Activated naive CD4-positive, alpha-beta T cell treated with Interleukin-2 at 50 U/mL for 16 hours (primary cell): ENCODE measurements at places on chromosomes 3 and 15.

GRCh38 chr15:33152502-33153109, 41.9 kb downstream of the FMN1 start:
- no peak for DNase-seq

DNA sequence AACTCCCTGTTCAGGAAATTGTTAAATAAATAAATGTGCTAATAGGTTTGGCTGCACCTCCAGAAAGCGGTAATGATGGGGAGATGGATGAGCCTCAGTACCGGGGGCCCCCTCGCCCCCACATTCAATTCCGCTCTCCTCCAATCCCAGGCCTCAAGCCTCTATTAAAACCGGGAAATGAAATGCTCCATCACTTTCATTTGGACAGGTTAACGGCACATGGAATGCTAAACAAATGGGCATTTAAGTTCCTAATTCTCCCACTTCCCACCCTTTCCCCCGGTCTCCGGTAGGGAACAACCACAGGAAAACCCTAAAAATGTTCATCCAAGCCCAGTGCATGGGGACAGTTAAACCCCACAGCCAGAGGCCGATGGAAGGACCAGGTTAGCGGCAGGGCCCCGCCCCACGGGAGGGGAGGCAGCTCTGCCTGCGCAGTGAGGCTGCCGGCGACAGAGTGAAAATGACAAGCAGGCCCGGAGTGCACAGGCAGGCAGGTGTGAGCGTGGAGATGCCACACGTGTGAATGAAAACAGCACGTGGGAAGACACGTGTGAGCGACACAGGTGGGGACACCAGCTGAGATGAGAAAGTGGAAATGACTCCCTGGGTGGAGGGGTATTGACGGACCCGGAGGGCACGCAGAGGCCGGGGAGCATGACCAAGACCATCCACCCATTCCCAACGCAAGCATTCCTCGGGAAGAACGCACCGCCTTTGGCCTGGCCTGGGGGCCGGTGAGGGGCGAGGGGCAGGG, 28.1 kb downstream of the RNU5B-1 start:
- DNase-seq = no peak

DNA sequence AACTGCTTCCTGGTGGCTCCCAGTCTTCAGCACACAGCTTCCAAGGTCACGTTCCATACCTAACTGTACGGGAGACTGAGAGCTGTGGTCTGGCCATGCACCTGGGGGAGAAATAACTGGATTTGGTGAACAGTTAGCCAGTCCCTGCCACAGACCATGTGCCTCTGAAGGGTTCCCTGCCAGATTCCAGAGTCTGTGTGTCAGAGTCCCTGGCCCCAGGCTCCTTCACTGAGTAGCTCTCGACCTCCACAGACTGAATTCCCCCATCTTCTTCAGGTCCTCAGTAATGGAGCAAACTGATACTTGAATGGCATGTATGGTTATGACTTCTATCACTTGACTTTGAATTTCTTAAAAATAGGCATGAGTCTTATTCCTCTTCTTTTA, 17.5 kb downstream of the MKRN2OS start:
- no peak for DNase-seq

- DNase-seq = no peak
These were observed 86.3 kb upstream of the XCR1 start for GRCh38 chr3:46113608-46114007.

DNA sequence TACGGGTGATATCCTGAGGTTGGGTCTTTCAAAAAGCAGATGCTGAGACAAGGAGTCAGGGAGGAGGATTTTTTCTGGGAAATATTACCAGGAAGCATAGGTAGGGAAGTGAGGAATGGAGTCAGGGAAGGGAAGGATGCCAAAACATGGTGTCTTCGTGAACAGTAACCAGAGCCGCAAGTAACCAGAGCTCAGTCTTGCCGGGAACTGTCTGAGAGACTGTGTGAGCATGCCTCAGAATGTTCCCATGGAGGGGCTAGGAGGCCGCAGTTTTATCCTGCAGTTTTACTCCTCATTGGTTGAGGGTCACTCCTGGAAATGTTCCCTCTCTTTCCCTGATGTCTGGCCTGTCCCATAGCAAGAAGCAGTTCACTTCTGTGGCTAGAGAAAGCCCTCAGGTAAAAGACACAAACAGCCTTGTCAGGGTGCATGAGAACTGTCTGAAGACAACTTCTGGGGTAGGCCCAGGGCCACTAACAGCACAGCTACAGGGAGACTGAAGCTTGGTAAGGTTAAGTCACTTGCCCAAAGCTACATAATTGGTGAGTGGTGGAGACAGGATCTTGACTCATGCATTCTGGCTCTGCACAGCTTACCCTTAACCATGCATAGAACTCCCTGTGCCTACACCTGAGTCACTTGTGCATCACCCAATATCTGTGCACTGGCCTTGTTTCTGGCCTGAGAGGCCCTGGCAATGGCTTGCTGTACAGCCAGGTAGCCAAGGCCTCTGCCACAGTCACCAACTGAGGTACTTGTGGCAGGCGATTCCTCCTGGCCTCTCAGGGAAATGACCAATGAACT, 76.3 kb upstream of the FRMD4B start:
- DNase-seq = no peak

- no peak for DNase-seq
These were observed 179.2 kb downstream of the EDEM1 start for GRCh38 chr3:5366746-5367145.

- DNase-seq = no peak
These were observed 656.0 kb downstream of the MCTP2 start for GRCh38 chr15:94887391-94887790.

DNA sequence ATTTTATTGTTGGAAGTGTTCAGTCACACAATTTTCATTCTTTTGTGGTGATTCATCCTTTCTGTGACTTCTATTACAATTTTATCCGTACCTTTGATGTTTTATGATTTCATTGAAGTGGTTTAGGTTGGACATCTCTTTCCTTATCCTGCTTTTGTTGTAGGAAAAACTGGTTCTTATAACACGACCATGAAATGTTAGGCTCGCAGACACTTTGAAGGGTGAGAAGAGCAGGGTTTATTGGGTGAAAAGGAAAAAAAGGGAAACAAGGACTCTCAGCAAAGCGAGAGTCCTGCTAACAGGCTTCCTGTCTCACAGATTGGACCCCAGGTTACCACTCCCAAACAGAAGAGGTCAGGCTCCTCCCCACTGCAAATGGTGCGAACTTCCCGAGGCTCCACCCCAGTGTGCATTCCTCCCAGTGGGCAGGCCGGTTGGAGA, 257.4 kb downstream of the STXBP5L start:
- no peak for DNase-seq

GRCh38 chr15:36921484-36922091, 178.8 kb downstream of the MEIS2 start:
- DNase-seq = no peak

DNA sequence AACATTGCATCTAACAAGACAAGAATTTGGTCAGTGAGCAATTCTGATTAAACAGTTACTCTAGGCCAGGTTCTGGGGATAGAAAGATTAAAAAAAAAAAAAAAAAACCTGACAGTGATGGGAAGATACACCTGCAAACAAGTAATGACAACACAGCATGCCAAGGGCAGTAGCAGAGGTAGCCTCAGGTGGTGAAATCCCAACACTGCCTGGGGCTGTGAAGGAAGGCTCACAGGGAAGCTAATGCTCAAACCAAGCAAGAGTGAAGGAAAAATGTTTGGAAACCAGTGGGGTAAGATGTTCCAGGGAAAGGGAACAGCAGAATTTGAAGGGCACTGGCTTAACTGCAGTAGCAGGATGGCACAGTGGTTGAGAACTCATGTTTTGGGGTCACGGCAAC, 8.9 kb downstream of the RTP2 start:
- no peak for DNase-seq

- no peak for DNase-seq
These were observed 1.3 kb downstream of the CPNE4 start for GRCh38 chr3:132033471-132033870.

DNA sequence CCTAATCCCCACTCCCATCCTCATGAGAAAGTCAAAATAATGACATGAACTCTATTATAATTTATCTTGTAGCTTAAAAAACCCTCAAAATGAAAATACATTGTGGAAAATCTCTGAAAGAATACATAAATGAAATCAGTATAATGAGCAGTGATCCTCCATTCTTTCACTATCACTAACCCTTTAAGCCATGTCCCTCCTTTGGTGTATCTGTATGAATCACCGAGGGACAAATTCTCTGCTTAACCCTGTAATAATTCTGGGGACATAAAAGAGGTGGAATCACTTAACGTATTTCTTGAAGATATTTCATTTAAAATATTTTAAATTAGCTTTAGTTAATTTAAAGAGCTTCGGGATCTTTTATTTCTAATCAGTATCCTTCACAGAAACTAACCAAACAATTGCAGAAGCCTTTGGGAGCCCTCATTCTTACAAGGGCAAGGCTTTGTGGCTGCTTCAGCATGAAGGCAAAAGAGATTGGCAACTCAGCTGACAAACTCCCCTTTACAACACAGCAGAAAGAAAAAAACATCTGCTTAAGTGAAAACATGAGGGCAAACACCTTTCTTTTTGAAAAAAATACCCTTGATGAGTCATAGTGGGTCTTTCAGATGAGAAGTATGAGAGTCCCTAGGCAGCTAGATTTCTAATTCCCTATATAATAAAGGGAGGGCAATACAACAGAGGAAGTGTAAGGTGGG, 44.0 kb upstream of the ALCAM start:
- DNase-seq = no peak

- DNase-seq = no peak
These were observed 8.6 kb downstream of the GPR15 start for GRCh38 chr3:98540346-98540745.

DNA sequence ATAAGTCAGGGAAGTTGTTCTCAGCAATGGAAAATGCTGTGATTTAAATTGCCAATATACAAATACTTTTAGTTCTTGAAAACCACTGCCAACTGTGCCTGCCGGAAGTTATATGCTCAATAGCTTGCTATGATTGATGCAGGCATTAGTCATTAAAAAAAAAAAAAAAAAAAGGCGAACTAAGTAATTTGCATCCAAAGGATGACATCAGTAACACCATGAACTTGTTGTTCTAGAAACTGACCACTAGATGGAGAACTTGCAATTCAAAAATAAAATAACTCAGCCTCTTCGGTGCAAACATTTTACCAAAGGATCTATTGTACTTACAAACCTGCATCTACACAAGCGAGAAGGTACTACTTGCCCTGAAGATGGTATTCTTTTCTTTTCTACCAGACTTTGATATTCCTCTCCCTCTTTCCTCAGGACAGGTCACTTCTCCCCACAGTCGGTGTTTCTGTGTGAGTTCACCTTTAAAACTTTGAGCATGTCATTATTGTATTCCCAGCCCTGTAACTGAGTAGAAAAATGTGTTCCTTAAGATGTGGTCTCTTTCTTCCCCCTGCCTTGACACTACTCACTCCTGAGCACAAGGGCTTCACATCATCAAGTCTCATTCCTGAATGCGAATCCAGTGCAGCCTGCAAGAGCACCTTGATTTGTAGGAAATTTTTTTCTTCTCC, 115.0 kb upstream of the VEPH1 start:
- DNase-seq = no peak

GRCh38 chr3:102020735-102021134, 171.4 kb downstream of the NFKBIZ start:
- no peak for DNase-seq

GRCh38 chr15:74726774-74727164, 1.4 kb upstream of the CYP1A1 start:
- no peak for DNase-seq

DNA sequence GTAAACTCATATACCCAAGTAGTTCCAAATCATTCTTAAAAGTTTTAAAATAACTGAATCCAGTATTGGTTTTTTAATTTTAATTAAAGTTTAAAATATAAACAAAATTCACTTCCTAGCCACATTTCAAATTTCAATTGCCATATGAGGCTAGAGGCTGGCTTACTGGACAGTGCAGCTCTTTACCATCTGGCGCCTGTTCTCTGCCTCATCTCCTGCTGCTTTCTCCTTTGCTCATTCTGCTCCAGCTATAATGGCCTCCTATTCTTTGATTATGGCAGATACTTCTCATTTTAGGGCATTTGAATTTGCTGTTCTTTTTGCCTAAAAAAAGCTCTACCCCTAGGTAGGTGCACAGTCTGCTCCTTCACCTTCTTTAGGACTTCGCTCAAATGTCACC, 19.1 kb downstream of the ARMC8 start:
- no peak for DNase-seq

- peak; percentile 53 for DNase-seq
These were observed 11.1 kb downstream of the RUVBL1 start for GRCh38 chr3:128112357-128112968.

DNA sequence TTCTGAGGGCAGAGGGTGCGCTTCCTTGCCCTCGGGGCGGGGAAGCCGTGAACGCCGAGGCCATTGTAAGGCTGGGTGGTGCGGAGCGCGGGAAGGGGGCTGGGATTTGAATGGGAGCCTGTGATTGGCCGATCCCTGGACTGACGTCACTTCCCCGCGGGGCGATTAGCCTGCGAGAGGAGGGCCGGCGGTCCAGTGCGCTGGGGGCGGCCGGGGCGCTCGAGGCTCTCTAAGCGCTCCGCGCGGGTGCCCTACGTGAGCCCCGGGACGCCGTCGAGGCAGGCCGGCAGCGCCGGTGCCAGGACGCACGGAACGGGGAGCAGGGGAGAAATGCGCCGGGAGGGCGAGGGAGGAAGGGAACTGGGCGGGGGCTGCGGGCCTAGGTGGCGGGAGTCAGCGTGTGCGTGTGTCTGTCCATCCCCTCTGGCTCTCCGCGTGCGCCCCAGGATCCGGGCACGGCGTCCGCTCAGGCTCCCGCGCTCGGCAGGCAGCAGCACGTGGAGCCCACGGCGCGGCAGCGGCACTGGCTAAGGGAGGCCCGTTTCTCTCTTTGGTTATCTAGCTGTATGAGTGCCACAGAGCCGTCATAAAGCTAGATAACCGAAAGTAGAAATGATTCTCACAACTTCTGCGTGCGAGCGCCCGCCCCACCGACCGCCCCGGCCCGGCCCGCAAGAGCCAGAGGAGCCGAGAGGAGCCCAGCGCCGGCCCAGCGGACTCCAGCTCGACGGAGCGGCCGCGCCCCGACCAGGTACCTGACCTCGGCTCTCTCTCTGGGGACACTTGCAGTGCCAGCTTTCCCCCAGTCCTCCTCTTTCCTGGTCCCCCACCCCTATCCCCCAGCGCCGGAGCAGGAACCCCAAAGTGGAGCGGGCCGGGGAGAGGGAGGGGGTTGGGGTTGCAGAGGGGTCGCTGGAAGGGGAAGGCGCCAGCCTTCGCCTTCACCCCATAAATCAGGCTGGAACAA, 33.1 kb upstream of the POLG start:
- no peak for DNase-seq

- no peak for DNase-seq
These were observed 367.6 kb upstream of the PLSCR5 start for GRCh38 chr3:146972726-146973125.
